Melanocyte of skin (primary cell): ENCODE measurements at places on chromosomes 2 and 18. TPM values are rescaled to one million over a fixed set of nuclear protein-coding genes. Genes with fewer than 3 reads are reported as not detected.

The FAM124B gene
- 0.36 TPM in 1 of 2 replicates, not detected in the other for total RNA-seq

The CCDC74B gene
- 1.7 and 2.3 TPM in 2 replicates for total RNA-seq

The SLC9A4 gene
- total RNA-seq, result not detected in 2 replicates

The ACVR1 gene
- 15.3 and 19.0 TPM in 2 replicates for total RNA-seq

The GREB1 gene
- total RNA-seq, result 78.1 and 97.0 TPM in 2 replicates

The QPCT gene
- 560 and 684 TPM in 2 replicates for total RNA-seq

The MFF gene
- 97.6 and 146 TPM in 2 replicates for total RNA-seq

The DYNAP gene
- not detected in 2 replicates for total RNA-seq

The LYPD6B gene
- 0.36 TPM in 1 of 2 replicates, not detected in the other for total RNA-seq

The MAL gene
- 25.8 and 98.5 TPM in 2 replicates for total RNA-seq
